ENCODE measurements at places on chromosomes 13 and 19. TPM values are rescaled to one million over a fixed set of nuclear protein-coding genes. Genes with fewer than 3 reads are reported as not detected.
A peak's percentile ranks its signal among the peaks of the same experiment; 100 is the strongest.

- ATAC-seq = no peak
Measured at GRCh38 chr13:45621950-45622349, 6.4 kb upstream of the ERICH6B start.

- no peak for ATAC-seq
Measured at GRCh38 chr19:34734537-34735103, 577 bp downstream of the ZNF181 start.

GRCh38 chr19:6707011-6707657 is 13.3 kb downstream of the C3 start:
- no peak for ATAC-seq

GRCh38 chr19:31970027-31970461 is 375.4 kb upstream of the ZNF507 start:
- no peak for ATAC-seq

GRCh38 chr19:41311072-41311471 is 1.1 kb downstream of the CCDC97 start:
- ATAC-seq = no peak

DNA sequence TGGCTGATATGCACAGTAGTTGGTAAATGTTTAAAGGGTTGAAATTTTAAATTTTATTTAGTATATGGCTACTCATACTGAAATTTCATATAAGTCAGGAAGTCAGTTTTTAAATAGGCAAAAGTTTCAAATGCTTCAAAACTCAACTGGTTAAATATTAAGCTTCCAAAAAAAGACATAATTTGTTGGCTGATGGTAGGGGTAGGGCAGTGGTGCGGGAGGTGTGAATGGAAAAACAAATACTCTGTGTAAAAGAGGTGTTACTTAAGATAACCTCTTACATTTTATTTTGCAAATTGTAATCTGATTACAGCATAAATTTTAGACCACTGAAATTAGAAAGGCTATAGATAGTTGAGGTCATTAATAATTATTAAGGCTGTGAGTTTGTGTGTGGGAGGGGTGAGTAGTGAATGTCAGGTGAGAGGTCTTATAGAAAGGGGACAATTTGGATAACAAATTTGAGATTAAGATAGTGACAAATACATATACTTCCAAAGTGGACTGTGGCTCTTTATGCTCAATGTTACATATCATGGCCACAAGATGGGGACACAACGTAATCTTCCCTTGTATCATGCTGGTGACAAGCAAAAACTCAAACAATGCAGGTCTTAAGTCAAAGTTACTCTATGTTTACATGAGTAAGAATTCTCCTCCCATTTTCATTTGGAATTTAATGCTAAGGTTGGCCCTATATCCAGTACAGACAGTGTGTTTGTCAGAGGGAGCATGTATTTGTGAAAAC is 36.6 kb upstream of the OXGR1 start:
- no peak for ATAC-seq

GRCh38 chr19:34432797-34433196 is 4.6 kb downstream of the UBA2 start:
- no peak for ATAC-seq

DNA sequence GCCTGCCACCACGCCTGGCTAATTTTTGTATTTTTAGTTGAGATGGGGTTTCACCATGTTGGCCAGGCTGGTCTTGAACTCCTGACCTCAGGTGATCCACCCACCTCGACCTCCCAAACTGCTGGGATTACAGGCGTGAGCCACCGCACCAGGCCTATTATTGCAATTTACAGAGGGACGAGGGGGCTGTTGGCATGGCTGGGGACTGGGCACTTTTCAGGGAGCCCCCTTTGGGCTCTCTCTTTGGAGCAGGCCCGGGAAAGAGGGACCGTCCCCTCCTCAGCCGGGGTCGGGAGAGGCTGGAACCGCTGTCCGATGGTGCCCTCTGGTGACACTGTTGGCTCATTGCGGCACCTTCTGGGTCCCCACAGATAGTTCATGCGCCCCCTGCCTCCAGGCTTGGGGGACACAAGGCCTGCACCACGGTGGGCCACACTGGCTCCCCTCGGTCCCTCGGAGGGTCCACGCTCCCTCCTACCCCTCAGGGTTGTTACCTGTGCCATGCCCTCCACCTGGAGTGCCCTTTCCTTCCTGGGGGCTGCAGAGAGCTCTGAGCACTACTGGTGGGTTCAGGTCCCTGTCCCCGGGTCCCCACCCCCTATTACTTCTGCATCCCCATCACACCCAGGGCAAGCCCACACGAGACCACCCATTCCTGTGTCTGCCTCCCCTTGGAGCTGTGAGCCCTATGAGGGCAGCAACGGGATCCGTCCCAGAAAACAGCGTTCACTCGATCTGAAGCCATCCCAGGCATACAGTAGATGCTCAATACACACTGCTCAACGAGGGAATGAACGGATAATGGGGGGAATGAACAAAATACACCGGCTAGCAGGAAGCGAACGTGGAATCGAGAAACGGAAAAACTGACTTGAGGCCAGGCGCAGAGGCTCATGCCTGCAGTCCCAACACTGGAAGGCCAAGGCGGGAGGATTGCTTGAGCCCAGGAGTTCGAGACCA is 12.5 kb downstream of the FEM1A start:
- peak; percentile 82 for ATAC-seq

DNA sequence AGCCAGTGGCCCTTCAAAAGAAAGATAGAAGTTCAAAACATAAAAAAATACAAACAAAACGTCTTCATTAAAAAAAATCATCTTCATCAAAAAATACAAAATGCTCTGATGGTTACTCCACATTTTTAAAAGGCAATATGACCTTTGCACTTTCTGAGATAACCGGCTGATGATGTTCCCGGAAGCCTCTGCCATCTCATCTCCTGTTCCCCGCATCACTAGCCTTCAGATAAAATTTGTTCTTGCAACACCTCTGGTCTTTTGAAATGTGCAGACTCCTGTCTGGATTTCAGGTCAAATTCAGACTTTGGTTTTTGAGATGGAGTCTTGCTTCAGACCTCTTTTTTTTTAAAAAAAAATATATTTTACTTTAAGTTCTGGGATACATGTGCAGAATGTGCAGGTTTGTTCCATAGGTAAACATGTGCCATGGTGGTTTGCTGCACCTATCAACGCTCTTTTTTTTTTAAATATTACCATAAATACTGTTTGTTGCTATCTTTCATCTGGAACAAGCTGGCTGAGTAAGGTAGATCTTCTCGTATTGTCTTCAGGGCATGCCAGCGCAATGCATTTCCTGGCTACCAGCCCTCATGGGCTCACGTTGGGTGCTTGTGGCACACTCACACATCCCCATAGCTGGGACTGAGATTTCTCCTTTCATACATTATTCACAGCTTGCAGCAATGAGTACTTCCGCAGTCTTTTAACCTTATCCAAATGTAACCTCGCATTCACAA is 418.9 kb upstream of the ARGLU1 start:
- ATAC-seq = no peak

- no peak for ATAC-seq
Measured at GRCh38 chr19:17340871-17341357, 3.6 kb downstream of the GTPBP3 start.

DNA sequence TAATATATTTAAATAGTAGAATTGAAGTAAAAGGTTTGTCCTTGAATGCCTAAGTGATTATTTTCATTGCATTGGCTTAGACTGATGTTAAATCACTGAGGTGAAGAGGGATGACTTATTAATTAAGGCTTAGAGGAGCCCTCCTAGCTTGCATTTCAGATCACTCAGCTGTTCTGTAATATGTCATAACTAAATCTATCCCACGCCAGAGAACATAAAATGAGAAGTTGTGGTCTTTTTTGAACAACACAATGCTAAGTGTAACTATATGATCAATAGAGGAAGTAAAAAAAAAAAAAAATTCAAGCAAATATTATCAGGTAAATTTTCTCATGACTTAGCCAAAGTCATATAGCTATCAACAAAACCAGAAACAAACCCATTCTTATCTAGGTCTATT is 752.2 kb downstream of the GPC5 start:
- no peak for ATAC-seq

- peak; percentile 85 for ATAC-seq
Measured at GRCh38 chr13:74575729-74576125, 441.5 kb upstream of the KLF12 start.

DNA sequence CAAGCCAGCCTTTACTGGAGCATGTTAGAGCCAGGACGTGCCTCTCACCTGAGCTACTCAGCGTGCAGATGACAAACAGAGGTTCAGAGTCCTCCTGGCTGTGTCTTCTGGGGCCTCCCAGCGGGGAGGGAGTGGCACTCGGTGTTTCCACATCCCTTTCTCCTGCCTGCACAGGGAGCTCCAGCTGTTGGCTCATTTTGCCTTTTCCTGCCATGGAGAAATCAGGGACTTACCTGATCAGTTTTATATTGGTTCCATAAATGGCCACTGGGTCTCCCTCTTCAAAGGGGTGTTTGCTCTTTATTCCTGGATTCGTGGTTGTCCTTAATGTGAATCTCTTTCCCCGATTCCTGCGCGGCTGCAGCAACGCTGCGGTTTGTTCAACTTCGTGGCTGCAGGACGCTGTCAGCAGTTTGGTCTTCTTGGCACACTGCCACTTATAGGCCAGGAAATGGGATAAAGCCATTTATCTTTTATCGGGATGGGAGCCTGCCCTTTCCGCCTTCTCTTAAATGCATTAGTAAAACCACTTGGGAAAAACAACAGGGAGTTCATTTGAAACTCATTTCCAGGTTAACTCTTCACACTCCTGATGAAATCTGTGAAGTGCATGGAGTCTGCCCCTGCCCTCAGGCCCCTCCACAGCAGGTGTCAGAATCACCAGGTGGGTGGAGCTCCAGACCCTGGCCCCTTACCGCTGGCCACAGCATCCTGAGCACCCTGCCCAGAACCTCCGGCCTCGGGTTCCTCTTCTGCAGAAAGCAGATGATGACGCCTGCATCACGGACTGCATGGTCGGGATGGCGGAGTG is 39.8 kb upstream of the MCF2L start:
- ATAC-seq = no peak

GRCh38 chr13:75636436-75637180 is 478 bp downstream of the LMO7 start:
- ATAC-seq = peak; percentile 68

DNA sequence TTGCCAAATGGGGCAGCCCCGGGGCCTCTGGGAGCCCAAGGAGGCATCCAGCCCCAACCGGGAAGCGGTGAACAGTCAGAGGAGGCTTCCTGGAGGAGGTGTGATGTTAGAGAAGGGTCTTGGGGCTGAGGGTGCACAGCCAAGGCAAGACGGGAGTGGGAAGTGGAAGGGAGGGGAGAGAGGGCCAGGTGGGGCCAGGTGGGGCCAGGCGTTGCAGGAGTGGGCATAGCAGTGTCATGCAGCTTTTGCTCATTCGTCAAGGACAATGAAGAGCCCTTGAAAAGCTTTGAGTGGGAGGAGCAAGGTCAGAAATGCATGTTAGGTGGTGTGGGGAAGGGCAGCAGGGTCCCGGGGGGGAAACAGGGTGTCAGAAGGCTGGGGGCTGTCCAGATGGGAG is 1.8 kb downstream of the FBN3 start:
- no peak for ATAC-seq

DNA sequence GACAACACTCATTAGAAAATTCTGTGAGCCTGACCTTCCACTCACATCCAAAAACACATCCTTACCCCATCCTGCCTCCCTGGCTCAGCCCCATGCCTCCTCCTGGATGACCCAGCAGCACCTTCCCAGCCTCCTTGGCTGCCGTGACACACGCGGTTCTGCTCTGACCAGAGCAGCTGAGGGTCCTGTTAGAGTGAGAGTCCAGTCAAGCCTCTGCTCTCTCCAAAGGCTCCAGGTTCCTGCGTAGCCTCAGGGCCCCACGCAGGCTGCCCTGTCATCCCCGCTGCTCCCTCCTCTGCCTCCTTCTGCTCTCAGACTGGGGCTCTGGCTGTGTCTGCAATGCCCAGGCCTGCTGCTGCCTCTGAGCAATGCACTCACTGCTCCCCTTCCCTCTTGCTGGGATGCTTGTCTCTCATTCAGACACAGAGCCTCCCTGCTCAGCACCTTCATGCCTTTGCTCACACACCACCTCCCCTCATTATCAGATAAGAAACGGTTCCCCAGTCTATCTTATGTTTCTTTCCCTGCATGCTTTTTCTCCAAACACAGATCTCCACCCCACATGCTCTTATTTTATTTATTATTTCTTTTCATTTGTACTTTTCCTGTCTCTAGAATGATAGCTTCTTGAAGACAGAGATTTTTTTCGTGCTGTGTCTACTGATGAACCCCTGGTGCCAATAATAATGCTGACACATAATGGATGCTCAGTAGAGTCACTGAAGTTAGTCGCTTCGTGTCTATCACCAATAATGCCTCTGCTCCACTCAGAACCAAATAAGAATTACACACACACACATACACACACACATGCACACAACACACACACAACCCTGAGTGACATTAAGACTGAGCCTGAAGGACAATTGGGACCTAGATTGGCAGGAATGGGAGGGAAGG is 10.2 kb upstream of the SIGLEC6 start:
- no peak for ATAC-seq

- no peak for ATAC-seq
Measured at GRCh38 chr13:36681894-36682624, 8.2 kb downstream of the SERTM1 start.

DNA sequence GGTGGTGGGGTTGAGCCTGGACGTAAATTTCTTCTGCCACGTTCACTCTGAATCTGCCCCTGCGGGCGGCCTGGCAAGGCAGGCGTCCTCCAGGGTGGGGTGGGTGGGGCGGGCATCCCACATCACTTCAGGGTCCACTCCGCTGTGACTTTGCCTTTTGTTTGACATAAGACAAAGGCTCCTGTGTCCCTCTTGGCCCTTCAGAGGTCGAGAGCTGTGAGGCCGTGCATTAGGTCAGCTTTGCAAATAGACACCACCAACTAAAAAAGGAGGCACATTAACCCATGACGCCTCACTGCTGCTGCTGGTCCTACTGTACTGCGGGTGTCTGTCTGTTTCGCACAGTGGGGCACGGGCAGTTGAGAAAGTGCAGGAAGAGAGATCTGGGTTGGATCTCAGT is 10.5 kb upstream of the ZNF536 start:
- no peak for ATAC-seq

- no peak for ATAC-seq
Measured at GRCh38 chr13:106614874-106615273, 46.9 kb upstream of the ARGLU1 start.

GRCh38 chr19:46270521-46271256 is 26.2 kb upstream of the HIF3A start:
- ATAC-seq = no peak

Gene CYP4F11
- total RNA-seq = not detected

Gene TCF3
- 53.6 TPM for total RNA-seq

Gene NLRP9
- total RNA-seq = not detected

Gene S1PR5
- total RNA-seq = not detected

Gene ZNF665
- total RNA-seq = 2.9 TPM

Gene LAMP1
- 95.1 TPM for total RNA-seq

Gene ZNF560
- total RNA-seq = not detected

Gene IGFL1
- not detected for total RNA-seq

Gene SELENOV
- not detected for total RNA-seq

Measured in activated T-helper 17 cell treated with anti-CD3 and anti-CD28 coated beads, Interleukin-2, amount 50 U/mL, for 72 hours (primary cell).